Eye (tissue), 1 donor: ENCODE measurements at places on chromosomes 6 and 20.

GRCh38 chr6:157813750-157814455 is 9.1 kb upstream of the SNX9 start:
- no peak for DNase-seq

GRCh38 chr6:160766657-160766988 is 64.6 kb downstream of the PLG start:
- DNase-seq: no peak

GRCh38 chr6:165573671-165574070 is 89.4 kb downstream of the PDE10A start:
- peak; percentile 69 for DNase-seq

DNA sequence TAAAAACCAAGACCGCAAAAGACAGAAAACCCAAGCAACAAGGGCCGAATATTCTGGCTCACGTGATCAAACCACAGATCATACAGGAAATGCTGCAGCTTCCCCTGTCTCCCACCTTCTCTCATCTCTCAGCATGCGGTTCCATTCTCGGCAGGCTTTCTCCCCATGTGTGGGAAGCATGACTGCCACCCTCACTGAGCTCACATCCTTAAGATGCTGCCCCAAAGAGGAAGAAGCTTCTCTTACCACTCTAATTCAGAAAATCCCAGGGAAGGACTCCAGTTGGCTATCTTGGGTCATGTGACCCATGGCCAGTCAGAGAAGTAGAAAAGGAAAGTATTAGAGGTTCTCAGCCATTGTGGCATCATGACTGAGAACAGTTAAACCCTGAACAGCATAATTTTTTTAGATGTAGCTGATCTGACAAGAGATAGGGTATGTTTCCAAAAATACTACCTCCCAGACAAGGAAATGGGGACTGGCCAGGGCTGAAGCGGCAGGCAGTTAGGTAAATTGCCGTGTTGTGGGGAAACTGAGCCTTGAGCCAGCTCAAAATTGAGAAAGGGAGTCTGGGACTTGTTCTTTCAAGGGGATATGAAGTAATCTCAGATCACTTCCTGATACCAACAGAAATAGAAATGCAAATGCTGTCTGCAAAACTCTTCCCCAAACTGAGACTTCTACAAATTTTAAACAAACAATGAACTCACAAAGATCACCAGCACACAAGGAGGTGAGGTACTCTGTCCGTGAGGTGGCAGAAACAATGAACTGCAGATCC is 37.1 kb upstream of the GRM4 start:
- DNase-seq: no peak

DNA sequence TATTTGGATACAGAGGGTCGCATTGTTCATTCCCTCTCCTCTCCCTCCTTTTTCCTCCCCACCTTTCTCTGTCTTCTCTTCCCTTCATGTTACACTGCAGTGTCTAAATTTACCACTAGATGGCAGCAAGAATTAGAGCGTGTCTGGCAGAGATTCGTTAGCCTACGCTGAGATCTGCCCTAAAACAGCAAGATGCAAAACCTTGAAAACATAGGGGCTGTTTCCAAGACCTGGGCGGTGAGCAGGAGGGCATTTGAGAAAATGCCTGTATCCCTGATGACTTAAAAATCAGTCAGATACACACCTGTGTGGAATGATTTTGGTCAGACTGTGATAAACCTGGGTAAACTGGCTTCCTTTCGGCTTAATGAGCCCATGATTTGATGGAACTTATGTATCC is 101.5 kb upstream of the ISM1 start:
- DNase-seq: peak; percentile 95

DNA sequence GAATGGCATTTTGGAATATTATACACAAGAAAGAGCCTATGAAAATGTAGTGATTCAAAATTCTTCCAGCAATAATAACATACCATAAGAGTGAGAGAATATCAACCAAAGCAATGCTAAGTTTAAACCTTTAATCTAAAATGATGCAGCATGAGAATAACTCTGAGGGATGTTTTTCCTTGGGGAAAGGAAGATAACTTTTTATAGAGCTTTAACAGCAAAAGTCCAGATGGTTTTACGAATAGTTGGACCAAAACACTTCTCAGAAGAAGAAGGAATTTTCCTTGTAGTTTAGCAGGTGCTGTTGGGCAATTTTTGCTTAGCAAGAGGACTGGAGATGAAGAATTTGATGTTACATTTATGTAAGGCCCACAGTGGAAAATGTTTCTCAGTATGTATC is 1503.2 kb downstream of the HACE1 start:
- no peak for DNase-seq

- DNase-seq: no peak
Measured at GRCh38 chr6:1363298-1363697, 26.1 kb upstream of the FOXF2 start.

GRCh38 chr6:135266675-135267074 is 85.6 kb downstream of the MYB start:
- no peak for DNase-seq

- DNase-seq: no peak
Measured at GRCh38 chr6:144294016-144294415, 8.9 kb downstream of the UTRN start.

- DNase-seq: no peak
Measured at GRCh38 chr20:50879649-50880550, 51.3 kb downstream of the ADNP start.

- no peak for DNase-seq
Measured at GRCh38 chr6:52605610-52606185, 28.8 kb upstream of the TRAM2 start.

DNA sequence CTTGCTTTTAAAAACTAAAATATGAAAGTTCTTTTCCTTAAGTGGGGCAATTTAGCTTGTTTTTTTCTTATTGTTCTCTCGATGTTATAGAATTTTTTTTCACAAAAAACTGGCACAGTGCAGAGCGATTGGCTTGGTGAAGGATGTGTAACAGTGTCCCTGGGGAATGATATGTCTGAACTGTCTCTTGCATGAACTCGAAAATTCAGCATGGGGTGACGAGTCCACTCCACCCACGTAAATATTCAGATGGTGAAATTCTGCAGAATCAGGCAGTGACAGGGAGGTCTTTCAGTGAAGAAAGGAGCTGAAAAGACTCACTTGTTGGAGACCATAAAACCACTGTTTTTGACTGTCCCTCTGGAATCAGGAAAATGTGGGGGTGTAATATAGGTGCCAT is 505.3 kb downstream of the MMUT start:
- no peak for DNase-seq

DNA sequence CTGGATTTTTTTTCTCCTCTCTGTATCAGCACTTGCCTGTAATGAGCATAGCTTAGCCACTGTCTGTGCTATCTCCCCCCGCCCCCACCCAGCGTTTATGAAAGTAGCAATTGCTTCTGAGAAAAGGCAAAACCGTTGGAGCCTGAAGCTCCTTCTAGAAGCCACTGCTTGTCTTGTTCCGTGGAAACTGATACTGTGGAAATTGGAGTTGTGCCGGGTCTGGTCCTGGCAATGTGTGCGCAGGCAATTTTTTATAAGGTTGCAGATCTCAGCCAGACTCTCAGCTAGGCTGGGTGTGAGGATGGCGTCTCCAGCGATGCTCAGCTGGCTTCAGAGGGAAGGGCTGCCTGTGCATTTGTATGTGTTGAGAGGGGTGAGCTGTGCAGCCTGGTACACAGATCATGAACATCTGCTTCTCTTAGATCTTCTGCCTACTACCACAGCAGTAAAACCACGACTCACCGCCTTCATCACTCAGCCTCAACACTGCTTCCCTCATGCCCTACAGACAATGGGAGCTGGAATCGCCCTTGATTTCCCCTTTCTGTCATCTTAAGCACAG is 72.4 kb upstream of the GTSF1L start:
- DNase-seq: peak; percentile 86

GRCh38 chr6:3697609-3698008 is 53.9 kb downstream of the PXDC1 start:
- no peak for DNase-seq

- DNase-seq: no peak
Measured at GRCh38 chr6:56608332-56608731, 34.4 kb downstream of the DST start.

GRCh38 chr6:34890533-34890925 is 1.5 kb downstream of the ANKS1A start:
- peak; percentile 15 for DNase-seq

DNA sequence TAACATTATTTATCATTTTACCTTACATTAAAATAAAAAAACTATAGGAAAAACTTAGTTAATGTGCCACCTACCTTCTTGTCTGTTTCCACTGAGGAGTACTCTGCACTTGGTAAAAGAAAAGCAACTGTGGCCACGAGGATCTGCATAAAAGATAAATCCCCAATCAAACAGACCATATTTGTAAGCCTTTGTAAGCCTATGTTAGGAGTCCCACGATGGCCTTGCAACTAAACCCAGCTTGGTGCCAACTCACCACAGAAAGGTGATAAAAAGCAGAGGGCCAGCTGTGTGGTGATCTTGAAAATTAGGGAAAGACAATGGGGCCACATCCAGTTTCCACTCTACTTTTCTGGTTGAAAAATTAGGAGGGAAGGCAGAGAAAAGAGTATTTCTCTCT is 156.9 kb downstream of the INSM1 start:
- DNase-seq: no peak

- no peak for DNase-seq
Measured at GRCh38 chr6:166942393-166943168, 13.8 kb downstream of the RNASET2 start.

DNA sequence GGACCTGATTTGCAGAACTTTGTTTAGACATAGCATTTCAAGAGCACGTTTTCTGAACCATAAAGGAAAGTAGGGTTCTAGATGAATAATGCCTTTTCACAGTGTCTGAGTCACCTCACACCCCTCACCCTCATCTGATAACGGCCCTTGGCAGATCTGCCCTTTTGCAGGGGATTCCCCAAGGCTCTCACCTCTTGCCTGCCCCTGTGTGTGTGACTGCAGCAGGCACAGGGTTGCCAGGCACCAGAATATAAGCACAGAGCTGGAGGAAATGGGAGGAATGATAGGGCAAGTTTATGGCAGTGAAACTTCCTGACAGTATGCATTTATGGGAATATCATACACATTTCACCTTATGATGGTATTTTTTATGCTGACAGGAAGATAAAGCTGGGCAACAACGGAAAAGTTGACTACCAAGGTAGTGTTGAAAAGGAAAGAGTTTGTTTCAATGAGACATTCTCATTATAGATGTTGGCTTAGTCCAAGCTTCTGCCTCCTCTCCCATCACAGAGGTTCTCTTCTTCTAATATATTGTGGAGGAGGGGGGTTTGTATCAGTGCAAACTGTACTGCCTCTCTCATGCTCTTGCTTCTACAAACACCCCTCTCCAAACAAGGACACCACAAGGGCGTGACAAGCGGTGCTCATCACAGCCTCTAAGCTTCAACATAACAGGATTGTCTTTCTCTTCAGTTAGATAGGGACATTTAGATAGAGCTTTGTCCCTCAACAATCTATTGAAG is 101.5 kb upstream of the BACH2 start:
- no peak for DNase-seq

DNA sequence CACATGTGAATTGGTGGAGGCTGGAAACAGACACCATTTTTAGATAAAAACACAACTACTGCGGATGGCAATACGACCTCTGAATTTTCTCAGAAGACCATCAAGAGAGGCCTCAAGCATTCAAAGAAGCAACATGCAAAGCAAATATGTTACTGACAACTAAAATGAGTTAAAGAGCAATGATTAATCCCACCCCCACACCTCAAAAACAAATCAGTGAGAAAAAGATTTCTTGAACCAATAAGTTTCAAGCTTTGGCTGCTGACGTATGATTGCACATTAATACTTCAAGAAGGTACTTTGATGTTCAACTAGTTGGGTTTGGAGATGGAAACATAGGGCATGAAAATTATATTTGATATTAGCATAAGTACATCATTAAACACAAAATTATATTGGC is 982 bp downstream of the MMUT start:
- DNase-seq: no peak

- no peak for DNase-seq
Measured at GRCh38 chr6:73391675-73392074, 3.0 kb upstream of the DDX43 start.

- DNase-seq: no peak
Measured at GRCh38 chr6:167233490-167233889, 57.6 kb upstream of the UNC93A start.

DNA sequence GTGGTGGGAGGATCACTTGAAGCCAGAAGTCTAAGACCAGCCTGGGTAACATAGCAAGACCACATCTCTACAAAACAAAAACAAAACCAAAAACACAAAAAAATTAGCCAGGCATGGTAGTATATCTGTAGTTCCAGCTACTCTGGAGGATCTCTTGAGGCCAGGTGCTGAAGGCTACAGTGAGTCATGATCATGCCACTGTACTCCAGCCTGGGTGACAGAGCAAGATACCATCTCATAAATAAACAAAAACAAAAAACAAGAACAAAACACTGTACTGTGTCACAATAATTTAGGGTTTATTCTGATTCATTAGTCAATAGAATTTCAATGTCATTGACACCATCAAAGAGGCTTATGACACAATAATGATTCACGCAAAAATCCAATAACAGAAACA is 1121.7 kb upstream of the MAP3K7 start:
- no peak for DNase-seq

GRCh38 chr20:32809907-32810306 is 9.8 kb upstream of the MAPRE1 start:
- no peak for DNase-seq

DNA sequence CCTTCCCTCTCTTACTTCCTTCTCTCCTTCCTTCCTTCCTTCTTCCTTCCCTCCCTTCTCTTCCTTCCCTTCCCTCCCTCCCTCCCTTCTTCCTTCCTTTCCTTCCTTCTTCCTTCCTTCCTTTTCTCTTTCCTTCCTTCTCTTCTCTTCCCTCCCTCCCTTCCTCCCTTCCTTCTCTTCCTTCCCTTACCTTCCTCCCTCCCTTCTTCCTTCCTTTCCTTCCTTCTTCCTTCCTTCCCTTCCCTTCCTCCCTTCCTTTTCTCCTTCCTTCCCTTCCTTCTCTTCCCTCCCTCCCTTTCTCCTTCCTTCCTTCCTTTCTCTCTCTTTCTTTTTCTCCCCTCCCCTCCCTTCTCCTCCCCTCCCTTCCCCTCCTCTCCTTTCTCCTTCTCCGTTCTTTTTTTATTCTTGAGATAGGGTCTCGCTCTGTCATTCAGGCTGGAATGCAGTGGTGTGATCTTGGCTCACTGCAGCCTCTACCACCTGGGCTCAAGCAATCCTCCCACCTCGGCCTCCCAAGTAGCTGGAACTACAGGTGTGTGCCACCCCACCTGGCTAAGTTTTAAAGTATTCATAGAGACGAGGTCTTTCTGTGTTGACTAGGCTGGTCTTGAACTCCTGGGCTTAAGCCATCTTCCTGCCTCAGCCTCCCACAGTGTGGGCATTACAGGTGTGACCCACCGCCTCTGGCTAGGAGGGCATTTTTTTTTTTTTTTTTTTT is 1.1 kb upstream of the ZNF512B start:
- no peak for DNase-seq

DNA sequence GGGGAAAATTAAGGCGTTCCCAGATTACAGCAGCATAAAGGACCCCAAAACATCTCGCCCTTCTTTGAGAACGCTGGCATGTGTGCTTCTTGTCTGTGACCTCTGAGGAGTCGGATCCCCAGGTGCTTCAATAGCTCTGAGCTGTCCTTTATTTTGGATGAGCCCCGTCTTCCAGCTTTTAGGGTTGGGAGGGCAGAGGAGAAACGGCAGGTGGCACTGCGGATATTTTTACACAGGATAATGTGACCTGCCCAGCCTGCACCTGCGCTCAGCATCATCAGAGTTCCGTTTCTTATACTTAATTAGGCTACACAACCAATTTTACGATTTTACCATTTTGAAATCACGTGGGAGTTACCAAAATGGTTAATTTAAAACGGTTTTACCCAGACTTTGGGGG is 147.7 kb upstream of the RPS6KA2 start:
- no peak for DNase-seq
